ENCODE measurements at places on chromosomes 5 and 9. TPM values are rescaled to one million over a fixed set of nuclear protein-coding genes. Genes with fewer than 3 reads are reported as not detected.

The PCDHGA1 gene
- 0.22 TPM for polyA plus RNA-seq

The OSMR gene
- 7.6 TPM for polyA plus RNA-seq

The HEXB gene
- 21.5 TPM for polyA plus RNA-seq

The CEL gene
- 2.1 TPM for polyA plus RNA-seq

The NTRK2 gene
- polyA plus RNA-seq = 3.6 TPM

The RNF183 gene
- polyA plus RNA-seq = 3.6 TPM

The NMUR2 gene
- not detected for polyA plus RNA-seq

The CTNNAL1 gene
- 15.0 TPM for polyA plus RNA-seq
